ENCODE measurements at places on chromosomes 4 and X.

- no peak for DNase-seq
Measured at GRCh38 chr4:73885574-73886267, 16.5 kb downstream of the CXCL1 start.

DNA sequence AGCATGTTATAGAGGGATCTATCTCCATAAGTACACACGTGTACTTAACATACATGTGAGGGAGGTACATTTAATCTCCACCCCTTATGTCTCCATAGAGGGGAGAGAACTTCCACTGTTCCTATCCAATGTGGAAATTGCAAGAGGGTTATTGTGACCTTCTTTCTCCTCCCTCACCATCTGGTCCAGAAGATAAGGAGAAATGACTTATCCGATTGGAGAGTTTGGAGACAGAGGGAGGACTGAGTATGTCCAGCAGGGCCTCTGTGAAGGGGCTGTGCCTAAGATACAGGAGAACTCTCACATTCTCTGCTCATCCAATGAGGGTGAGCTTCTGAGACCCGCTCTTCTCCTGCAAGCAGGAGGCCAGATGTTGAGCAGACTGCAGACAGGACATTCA, 113.1 kb downstream of the QDPR start:
- no peak for DNase-seq

DNA sequence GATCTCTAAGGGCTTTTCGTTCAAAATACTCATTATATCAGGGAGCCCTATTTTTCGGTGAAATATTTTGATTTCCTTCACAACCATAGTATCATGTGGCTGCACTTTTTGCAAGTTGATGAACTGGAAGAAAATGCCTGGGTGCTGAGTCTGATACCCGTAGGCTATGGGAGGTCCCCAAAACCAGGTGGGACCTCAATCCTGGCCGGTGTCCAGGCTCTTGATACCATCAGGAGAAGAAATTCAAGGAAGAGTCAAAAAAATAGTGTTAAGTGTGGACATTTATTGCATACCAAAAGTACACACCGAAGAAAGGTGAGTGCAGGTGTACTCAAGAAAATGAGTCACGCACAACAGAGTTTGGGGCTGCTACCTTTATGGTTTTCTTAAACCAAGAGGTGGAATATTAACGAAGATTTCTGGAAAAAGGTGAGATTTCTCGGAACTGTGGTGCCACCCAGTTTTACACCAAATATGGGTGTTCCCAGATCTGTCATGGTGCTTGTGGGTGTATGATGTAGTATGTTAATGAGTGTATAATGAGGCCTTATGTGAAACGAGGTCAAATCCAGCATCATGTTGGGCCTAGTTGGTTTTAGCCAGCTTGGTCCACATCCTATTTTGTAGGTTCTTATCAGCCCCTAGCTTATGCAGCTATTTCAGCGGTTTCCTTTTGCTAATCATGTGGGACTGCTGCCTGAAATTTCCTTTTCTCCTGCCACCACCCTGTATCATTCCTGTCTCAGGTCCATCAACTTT, 29.9 kb downstream of the VCX2 start:
- no peak for DNase-seq

GRCh38 chr4:76811604-76812412, 86.1 kb downstream of the SOWAHB start:
- no peak for DNase-seq

GRCh38 chr4:165524532-165525190, 145.9 kb downstream of the CPE start:
- DNase-seq: no peak
